ENCODE measurements at places on chromosomes 5 and 9.

DNA sequence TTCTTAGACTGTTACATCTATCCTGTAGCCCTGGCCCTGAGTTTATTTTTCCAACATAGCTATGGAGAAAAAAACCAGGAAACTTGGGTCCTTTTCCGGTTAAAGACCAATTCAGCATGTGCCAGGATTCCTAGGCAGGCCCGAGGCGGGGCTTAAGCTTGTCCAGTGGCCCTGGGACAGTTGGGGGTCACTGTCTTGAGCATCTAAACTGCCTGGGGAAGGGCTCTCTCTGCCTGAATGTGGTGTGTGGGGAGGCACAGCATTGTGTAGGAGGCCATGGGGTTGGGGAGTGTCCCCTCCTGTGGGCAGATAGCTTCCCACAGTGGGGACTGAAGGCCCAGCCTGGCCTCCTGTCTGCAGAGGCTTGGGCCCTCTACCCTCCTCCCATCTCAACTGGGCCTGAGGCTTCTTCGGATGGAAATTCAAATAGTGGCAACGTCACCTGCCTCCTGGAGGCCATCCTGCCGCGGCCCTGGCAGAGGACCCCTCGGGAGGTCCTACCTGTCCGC, 88.8 kb downstream of the PHF2 start:
- DNase-seq, result no peak

GRCh38 chr5:68396722-68397121, 181.2 kb downstream of the PIK3R1 start:
- DNase-seq, result no peak

- DNase-seq, result no peak
These were observed 143.9 kb upstream of the STC2 start for GRCh38 chr5:173472164-173472563.

DNA sequence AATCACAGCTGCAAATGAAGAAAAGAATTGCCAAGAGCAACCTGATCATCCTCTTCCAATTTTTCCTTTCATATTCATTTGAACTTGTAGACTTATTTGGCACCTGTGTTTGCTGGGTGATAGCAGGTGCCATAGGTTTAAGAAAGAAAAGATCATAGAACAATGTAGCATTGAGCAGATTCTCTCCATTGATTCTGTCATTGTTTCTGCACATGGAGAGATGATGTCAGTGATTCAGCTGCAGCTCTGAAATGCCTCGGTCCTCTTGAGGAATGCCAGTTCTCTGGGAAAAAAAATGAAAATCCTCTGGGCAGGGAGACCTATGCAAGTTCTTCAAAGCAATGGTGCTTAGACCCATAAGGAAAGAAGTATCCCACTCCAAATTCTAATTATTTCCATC, 418.1 kb upstream of the KLF4 start:
- DNase-seq, result no peak

DNA sequence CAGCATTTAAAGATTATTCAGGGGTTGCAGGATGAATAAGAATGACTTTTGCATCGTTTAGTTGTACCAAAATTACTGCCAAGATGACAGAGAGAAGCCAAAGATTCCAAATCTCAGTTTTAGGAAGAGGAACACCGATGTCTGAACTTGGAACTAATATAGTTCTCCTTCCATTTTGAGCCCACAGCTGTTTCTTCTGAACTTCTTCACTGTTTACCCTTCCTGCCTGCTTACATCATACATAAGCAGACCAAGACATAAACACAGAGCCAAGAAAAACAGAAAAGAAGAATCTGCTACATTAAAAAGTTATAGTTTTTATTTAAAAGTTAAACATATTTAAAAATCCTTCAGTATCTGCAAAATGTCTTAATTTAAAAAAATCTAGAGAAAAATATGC, 146.9 kb upstream of the RAPGEF1 start:
- no peak for DNase-seq

DNA sequence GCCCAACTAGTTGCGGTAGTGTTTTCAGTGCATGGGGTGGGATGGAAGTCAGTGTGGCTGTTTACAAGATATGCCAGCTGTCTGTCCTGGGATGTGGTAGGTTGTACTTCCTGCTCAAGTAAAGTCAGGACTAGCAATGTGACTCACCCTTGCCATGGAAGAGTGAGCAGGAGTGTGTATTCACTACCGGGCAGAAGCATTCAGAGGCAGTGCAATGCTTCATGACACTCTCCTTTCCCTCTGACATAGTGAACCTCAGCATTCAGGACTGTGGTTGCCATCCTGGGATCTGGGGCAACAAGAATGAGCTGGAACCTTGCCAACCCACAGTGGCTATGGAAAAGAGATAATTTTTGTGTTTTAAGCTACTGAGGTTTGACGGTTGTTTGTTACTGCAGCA, 68.9 kb downstream of the BOD1 start:
- DNase-seq, result no peak

GRCh38 chr5:132420706-132421272, 51.3 kb downstream of the SLC22A5 start:
- DNase-seq, result no peak

GRCh38 chr5:134003817-134004625, 754 bp downstream of the VDAC1 start:
- DNase-seq, result peak; percentile 47

DNA sequence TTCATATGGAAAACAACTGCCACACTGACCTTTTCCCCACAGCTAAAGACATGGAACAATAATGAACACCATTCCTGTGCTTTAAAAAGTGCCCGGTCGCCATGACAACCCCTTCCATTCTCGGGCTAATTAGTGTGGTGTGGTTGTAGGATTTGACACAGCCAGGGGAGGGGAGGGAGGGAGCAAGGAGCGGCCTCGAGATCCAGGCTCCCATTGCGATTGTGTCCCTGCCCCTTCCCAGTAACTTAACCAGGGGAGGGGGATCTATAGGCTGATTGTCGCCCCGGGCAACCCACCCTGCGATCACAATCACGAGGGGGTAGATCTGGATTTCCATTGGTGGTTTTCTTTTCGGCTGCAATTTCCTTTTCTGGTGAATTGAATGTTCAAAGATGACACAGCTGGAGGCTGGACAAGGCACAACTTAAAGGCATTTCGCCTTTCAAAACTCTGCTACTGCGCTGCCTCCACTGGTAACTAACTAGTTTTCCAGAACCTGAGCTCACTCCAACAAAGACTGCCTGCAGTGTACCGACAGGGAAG, 96.7 kb upstream of the RETREG1 start:
- no peak for DNase-seq

GRCh38 chr5:69493396-69494133, 975 bp downstream of the OCLN start:
- DNase-seq, result no peak

- DNase-seq, result no peak
These were observed 71.0 kb upstream of the PLPP6 start for GRCh38 chr9:4591123-4591500.

GRCh38 chr5:74851684-74852353, 14.4 kb downstream of the FAM169A start:
- no peak for DNase-seq

- no peak for DNase-seq
These were observed 56.1 kb upstream of the TAS2R1 start for GRCh38 chr5:9686216-9686615.

DNA sequence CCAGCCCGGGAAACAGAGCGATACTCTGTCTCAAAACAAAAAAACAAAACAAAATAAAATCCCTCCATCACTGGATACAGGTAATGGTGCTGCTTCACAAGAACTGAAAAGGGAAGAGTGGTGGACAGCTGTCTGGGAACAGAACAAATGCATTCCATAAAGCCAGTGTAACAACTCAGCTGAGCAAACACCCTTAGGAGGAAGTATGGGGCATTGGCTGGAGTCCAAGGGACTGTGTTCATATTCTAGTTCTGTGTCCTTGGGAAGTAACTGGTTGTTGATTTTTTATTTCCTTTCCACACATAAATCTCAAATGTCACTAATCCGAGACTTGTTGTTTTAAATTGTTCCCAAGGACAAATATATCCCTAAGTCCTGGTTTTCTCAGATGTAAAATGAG, 38.3 kb downstream of the HTR1A start:
- no peak for DNase-seq

GRCh38 chr9:83208065-83208850, 145.3 kb upstream of the RASEF start:
- no peak for DNase-seq

DNA sequence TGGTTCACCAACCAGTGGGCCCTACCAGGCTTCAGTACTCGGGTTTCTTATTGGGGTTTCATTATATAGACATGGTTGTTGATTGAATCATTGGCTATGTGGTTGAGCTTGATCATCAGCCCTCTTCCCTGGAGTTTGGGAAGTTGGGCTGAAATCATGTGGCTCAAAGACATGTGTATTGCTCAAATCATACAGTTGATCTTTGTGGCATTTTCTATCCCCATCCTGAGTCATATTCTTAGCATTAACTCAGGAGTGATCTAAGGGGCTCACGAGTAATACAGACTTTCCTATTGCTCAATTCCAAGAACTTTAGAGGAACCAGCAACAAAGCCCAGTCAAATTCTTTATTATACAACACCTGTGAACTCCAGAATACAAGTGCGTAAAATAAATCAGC, 66.2 kb downstream of the SMC5 start:
- DNase-seq, result no peak

GRCh38 chr5:41309275-41309674, 95.9 kb upstream of the C6 start:
- DNase-seq, result no peak

GRCh38 chr5:156147261-156147943, 179.6 kb upstream of the SGCD start:
- DNase-seq, result no peak

DNA sequence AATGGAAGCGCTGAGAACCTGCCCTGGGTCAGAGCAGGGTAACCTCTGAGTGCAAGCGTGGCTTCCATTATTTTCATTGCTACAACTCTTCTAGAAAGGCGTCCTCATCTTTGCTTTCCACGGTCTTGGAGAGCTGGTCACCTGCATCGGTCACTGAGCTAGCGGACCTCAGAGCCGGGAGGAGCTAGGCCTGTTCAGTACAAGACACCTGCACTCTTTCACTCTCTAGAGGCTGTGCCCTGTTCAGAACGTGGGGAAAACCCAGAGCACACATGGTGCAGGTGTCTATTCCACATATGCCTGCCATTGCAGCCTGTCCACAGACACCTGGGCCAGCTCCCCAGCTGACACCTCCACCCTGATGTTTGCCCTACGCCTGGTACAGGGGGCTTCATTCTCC, 147.8 kb upstream of the IRX2 start:
- no peak for DNase-seq

DNA sequence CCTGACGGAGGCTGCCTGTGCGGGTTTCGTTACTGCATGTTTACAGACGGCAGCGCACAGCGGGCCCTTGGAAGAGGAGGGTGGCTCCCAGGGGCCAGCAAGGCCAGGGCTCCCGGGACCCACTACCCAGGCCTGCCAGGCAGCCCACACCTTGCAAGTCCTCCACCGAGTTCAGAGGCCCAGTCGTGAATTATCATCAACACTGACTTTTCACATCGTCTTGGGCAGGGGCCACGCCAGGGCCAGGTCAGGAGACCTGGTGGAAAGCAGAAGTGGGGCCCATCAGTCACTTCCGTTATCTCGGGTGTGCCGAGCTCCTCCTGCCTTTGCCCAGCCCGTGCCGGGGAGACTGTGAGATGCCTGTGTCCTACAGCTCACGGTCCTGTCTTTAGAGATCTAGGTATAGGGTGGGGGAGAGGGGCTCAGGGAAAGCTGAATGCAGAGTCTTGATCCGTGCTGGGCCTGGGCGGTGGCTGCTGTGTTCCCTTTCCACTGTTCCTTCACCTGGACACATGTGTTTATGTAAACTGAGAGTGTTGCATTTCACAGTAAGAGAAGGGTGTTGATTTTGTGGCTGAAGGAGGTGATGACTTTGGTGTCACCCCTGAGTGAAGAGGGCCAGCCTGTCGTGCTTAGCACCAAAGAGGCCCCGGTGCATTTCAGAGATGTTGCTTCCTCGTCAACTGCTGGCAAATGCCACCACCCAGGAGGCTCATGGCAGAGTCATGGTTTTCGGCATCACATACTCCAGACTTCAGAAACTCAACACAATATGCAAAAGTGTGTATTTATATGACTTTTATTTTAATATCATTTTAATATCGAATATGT, 175.2 kb downstream of the GAPVD1 start:
- DNase-seq, result no peak

- DNase-seq, result no peak
These were observed 18.7 kb upstream of the CYFIP2 start for GRCh38 chr5:157247267-157247666.

DNA sequence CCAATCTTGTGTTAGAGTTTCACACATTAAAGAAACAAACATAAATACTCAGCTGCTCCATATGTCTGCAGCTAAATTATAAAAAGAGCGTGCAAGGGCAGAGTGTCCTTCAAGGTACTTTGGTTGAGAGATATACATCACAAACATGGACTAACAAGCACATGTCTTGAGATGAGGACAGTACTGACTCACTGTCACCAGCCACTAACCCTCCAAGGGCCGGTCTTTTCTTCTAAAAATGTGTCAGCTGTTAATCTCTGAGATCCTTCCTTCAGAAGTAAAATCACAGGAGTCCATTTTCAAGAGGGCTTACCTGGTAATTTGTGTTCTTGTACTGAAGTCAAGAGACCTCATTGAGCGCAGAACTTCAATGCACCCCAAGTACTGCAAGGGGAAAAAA, 66.4 kb downstream of the SHC3 start:
- no peak for DNase-seq

DNA sequence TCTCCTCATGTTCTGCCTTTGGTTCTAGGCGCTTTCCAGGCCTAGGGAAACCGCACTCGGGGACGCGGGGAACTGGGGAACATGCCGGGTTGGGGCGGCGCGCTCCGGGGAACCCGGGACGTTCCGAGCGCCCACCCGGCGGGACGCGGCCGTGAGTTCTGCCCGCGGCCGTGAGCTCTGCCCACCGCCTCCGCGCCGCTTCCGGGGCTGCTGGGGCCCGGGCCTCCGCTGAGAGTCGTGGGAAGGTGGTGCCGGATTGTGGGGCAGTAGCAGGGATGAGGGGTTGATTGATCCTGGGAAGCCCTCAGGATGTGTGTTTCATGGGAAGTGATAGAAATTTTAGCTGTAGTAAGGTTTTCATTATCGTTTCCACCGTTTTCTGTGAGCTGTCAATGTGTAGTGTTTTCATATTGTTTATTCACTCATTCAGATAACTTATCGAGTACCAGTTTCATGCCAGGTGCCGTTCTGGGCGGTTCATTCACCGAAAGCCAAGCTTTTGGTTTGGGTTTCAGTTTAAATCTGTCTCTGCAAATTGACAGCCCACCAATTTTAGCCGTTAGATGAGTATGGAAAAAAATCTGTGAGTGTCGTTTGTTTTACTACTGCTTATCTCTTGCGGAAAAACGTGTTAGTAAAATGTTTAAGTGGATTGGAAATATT, 657 bp downstream of the MTRR start:
- DNase-seq, result peak; percentile 27

DNA sequence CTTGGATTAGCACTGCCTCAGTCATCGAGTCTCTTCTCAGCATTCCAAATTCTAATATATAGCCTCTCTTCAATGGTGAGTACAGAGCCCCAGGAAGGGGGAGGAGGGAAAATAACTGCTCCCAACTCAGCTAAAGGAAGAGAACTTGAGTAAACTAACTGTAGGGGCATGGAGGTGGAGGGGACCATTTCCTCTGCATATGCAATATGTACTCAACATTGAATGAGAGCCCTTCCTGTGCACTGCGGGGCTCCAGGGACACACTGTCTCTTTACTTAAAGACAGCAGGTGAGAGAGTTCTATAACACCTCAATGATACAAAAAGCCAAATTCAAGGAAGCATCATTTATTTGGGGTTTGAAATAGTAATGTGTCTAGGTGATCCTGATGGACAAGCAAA, 75.1 kb downstream of the GNAQ start:
- no peak for DNase-seq

GRCh38 chr5:68077349-68077894, 138.1 kb upstream of the PIK3R1 start:
- DNase-seq, result no peak

- DNase-seq, result no peak
These were observed 24.7 kb downstream of the PRLR start for GRCh38 chr5:35205606-35206005.
